Trophoblast cell (in vitro differentiated cells and primary cell): ENCODE measurements at places on chromosomes 13 and 19.

GRCh38 chr19:19444681-19445155 lies 39.2 kb downstream of the GATAD2A start:
- H3K27me3 ChIP-seq, result no peaks in the 10 kb centered on the region
- no peak overlapping the region for H3K27ac ChIP-seq
- peaks cover 17% of the 10 kb centered on the region for H3K4me1 ChIP-seq
- peaks cover 15% of the 10 kb centered on the region for H3K36me3 ChIP-seq
- DNase-seq, result peak; percentile 13

GRCh38 chr13:40060296-40061007 lies 405.0 kb downstream of the COG6 start:
- no peak for DNase-seq
- no peak overlapping the region for H3K27ac ChIP-seq
- H3K4me1 ChIP-seq, result peaks cover 10% of the 10 kb centered on the region
- H3K4me3 ChIP-seq, result no peak overlapping the region
- no peaks in the 10 kb centered on the region for H3K36me3 ChIP-seq

- no peaks in the 10 kb centered on the region for H3K27me3 ChIP-seq
- DNase-seq, result no peak
- no peak overlapping the region for H3K4me3 ChIP-seq
- H3K27ac ChIP-seq, result no peak overlapping the region
Measured at GRCh38 chr19:16249826-16250404, 52.2 kb downstream of the AP1M1 start.

DNA sequence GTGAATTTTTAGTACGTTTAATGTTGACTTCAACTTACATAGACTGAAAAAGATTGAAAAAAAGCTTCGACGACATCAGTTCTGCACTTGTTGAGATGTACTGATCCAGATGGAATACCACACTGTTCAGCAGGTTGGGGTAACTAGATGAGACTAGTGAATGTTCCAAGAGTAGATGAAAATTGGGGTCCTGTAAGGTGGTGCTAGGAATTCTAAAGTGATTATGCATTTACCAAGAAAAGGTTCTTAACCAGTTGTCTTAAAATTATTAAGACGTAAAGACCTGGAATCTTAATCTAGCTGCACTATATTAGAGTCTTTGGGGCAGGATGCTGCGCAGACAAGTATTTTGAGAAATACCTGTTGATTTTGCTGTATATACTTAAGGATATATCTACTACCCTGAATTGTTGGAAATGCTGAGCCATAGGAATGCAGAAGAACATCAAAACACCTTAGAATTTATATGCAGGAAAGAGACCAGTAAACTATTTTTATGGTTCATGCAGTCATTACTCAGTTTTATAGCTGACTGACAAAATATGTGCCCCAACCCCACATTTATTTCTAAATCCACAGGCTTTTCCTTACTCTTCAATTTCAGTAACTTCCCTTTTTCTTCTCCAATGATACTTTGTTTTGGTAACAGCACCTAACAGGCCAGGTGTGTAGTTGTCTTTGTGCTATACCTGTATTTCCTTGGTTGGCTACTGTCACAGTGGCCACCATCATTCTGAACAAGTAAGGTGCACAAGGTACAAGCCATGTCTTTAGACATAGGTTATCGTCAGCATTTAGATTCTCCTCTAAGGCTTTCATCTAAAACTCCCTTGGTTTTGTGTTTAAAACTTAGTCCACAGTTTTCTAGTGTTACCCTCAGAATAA lies 8.6 kb downstream of the MIR17HG start:
- no peaks in the 10 kb centered on the region for H3K4me1 ChIP-seq
- no peak for DNase-seq
- H3K36me3 ChIP-seq, result peaks cover 25% of the 10 kb centered on the region
- no peak overlapping the region for H3K4me3 ChIP-seq

DNA sequence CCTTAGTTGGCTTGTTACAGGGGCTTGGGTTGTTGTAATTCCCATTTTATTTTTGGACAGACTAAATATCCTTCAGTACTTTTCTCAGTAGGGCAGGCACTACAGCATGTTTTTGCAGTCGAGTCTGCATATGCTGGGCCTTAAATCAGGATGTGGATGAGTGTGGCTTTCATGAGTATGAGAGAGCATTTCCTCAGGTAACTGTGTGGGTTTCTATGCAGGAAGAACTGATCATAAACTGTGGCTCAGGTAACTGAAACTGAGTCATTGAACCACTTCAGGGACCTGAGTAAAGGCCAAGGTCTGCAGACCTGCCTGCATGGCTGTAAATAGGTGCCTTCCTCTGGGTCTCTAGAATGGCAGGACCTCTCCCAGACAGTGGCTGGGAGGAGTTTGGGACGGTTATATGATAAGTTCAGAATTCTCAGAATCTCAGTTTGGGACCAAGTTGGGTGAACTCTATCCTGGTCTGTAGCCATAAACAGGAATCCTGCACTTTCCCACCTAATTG lies 112.1 kb downstream of the ZNF737 start:
- H3K27ac ChIP-seq, result no peak overlapping the region
- no peak for DNase-seq
- no peaks in the 10 kb centered on the region for H3K4me1 ChIP-seq

DNA sequence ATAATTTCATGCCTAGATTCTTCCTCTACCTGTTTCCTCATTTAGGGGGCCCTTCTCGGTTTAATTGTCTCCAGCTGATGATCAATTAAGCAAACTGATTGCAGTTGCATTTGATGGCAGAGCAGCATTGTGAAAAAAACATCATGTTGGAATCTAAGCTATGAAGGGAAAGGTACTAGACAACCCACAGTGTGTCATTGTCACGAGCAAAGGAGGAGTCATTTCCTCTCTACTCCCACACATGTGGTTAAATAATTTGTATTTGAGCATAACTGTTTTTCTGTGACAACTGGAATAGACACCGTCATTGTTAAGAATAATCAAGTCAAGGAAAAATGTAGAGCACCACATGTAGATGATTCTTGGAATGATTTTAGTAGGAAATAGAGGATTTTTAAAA lies 240.3 kb downstream of the DCT start:
- no peaks in the 10 kb centered on the region for H3K4me1 ChIP-seq
- no peak overlapping the region for H3K4me3 ChIP-seq
- no peak for DNase-seq

- DNase-seq, result no peak
- peak overlapping the region; percentile 38 for H3K27ac ChIP-seq
- peaks cover 11% of the 10 kb centered on the region for H3K4me1 ChIP-seq
- H3K4me3 ChIP-seq, result peak overlapping the region; percentile 80
Measured at GRCh38 chr19:49114630-49115363, 627 bp downstream of the LIN7B start.

DNA sequence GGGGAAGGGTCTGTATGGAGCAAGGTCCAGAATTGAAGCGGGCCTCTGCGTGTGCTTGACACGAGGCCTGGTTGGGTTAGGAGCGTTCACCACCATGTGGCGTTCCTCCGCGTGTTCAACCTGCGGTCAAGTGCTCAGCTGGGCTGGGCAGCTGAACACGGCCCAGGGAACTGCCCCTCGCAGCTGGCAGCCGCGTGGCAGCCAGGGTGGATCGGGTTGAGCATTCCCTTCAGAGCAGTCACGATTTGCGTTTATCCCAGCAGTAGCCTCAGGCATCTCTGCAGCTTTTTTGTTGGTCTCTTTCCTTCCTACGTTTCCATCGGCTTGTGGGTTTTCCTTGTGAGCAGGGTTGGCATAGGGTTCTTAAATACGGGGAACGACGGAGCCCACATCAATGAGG lies 28.7 kb upstream of the F2RL3 start:
- DNase-seq, result no peak
- no peak overlapping the region for H3K27ac ChIP-seq
- no peaks in the 10 kb centered on the region for H3K4me1 ChIP-seq
- no peaks in the 10 kb centered on the region for H3K27me3 ChIP-seq
- H3K36me3 ChIP-seq, result peaks cover 68% of the 10 kb centered on the region
- no peak overlapping the region for H3K4me3 ChIP-seq

DNA sequence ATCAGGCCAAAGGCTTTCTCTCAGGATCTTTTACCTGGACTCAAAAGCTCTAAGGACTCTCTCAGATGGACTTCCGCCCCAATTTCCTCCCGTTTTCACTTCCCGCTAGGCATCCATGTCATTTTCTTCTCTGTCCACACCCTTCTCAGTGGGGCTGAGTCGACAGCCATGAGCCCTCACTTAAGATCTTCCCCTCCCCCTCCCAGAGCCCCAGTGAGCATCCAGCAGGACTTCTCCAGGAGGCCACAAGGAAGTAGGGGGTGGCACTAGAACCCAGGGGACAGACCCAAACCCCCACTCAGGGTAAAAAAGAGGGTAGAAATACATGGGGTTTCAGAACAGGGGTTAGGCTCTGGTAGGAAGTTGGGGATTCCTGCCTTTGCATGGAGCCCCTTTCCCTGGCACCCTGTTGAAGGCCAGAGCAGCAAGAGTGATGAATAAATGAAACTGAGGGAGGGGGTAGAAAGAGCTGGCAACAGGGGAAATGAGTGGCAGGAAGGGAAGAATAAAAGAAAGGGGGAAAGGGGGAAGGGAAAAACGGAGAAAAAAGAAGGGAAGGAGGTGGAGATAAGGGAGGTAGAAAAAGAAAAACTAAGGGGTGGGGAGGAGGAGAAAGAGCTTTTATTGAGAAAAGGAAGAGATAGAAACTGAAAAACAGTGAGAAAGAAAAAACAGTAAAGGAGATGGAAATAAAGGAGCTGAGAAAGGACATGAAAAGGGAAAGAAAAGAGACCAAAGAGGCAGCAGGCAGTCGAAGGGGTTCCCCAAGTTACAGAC lies 42.3 kb downstream of the DEDD2 start:
- no peak overlapping the region for H3K4me3 ChIP-seq
- DNase-seq, result no peak

- peaks cover 8% of the 10 kb centered on the region for H3K4me1 ChIP-seq
- H3K27me3 ChIP-seq, result no peaks in the 10 kb centered on the region
- no peaks in the 10 kb centered on the region for H3K36me3 ChIP-seq
- H3K4me3 ChIP-seq, result no peak overlapping the region
- DNase-seq, result no peak
Measured at GRCh38 chr13:57346786-57347185, 179.8 kb downstream of the PRR20E start.

DNA sequence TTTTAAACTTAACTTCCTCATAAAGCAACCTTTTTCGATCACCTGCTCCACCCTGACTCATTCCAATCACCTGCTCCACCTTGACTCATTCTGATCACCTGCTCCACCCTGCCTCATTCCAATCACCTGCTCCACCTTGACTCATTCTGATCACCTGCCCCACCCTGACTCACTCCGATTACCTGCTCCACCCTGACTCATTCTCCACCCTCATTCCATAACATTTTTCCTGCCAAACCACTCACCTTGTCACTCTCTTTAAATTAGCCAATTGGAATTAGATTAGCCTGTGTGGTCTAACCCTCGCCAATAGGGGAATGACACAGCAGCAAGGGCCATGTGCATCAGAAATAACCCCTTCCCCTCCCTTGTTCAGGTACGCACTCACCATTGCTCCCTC lies 31.9 kb upstream of the ZNF83 start:
- peak; percentile 75 for DNase-seq
- H3K4me1 ChIP-seq, result peaks cover 10% of the 10 kb centered on the region
- H3K4me3 ChIP-seq, result no peak overlapping the region
- no peak overlapping the region for H3K27ac ChIP-seq
